ENCODE measurements at places on chromosomes 6 and 20.

GRCh38 chr6:136440203-136440602 is 110.0 kb downstream of the MAP7 start:
- DNase-seq = no peak

GRCh38 chr20:16606468-16607070 is 33.3 kb upstream of the KIF16B start:
- no peak for DNase-seq

DNA sequence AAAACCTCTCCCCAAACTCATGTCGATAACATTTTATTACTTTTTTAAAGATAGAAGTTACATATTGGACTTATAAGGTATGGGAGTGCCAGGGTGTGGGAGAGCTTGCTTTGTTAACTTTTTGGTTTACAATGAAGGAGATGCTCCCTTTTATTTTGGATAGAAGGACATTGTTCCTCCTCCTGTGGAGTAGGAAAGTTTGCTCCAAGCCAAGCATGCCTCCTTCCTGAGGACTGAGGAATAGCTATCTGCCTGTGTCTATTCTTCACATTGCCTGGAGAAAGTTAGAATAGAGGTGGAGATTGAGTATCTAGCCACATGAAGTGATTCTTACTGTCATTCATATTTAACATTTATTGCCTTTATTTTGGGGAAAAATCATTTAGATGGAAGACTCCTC is 71.9 kb downstream of the EYA4 start:
- DNase-seq = no peak

- no peak for DNase-seq
Observed at GRCh38 chr6:39074486-39074885, 25.9 kb downstream of the GLP1R start.

GRCh38 chr6:37516920-37517405 is 17.3 kb upstream of the CCDC167 start:
- DNase-seq = peak; percentile 67

- DNase-seq = no peak
Observed at GRCh38 chr6:2378046-2378657, 132.7 kb upstream of the GMDS start.

Data from glutamatergic neuron (in vitro differentiated cells).